Activated T-helper 1 cell treated with anti-CD3 and anti-CD28 coated beads, Interleukin-12 subunit alpha, Interleukin-12 subunit beta, Interleukin-2, Interleukin-4 antibody, amounts not matched to agents 30 ng/mL and 10 ng/mL and 1 ng/mL, durations not matched to agents 14 hours and 24 hours and 36 hours (primary cell): ENCODE measurements at places on chromosomes 11 and 22.
A peak's percentile ranks its signal among the peaks of the same experiment; 100 is the strongest.

- DNase-seq: no peak
Observed at GRCh38 chr11:78607696-78608095, 33.0 kb upstream of the NARS2 start.

GRCh38 chr11:108606495-108607160 lies 13.1 kb upstream of the EXPH5 start:
- no peak for DNase-seq

- no peak for DNase-seq
Observed at GRCh38 chr22:46051646-46052045, 74.7 kb upstream of the WNT7B start.

- DNase-seq: no peak
Observed at GRCh38 chr11:79661373-79661772, 220.5 kb upstream of the TENM4 start.

- no peak for DNase-seq
Observed at GRCh38 chr11:33657757-33658156, 42.9 kb downstream of the C11orf91 start.

DNA sequence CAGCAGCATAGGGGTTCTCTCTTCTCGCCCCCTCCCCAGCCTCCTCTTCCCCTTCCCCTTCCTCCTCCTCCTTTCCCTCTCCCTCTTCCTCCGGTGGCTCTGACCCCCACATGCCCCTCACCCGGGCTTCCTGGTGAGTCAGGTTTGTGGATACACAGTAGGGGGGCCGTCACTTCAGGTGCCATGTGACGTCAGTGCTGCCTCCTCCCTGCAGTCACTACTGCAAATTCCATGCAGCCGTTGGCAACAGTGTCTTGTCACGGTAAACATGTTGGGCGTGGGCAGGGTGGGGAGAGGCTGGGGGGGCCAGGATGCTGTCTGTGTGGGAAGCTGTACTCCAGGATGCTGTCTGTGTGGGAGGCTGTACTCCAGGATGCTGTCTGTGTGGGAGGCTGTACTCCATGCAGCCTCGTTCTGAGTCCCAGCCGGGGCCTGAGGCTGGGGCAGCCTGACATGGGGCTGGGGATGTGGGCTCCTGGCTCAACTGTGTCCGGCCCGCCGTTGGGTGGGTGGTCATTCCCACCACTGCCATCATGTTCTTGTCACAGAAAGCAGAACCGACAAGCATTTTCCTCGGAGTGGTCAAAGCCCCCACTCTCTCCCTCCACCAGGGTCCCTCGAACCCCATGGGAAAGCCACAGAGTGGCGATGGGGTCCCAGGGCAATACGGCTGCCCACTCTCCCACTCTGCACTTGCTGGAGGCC lies 2.4 kb upstream of the MUC2 start:
- no peak for DNase-seq

GRCh38 chr22:30826670-30827355 lies 132.1 kb downstream of the OSBP2 start:
- DNase-seq: no peak

DNA sequence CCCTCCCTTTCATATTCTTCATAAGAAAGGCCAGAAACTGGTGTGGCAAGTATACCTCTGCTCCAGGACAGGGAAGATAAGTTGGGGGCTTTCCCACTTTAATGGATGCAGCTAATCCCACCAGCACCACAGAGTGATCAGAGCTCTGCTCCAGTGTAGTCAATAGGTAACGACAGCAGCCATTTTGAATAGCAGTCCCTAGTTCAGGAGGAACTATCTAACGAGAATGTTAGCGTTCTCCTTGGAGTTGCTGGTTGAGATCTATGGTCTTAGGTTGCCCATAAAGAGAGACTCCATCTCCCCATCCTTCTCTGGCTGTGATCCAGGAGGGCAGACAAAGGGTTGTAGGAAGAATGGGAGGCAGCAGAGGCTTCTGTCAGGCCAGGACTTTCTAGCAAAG lies 64.0 kb upstream of the CCDC90B start:
- DNase-seq: no peak

DNA sequence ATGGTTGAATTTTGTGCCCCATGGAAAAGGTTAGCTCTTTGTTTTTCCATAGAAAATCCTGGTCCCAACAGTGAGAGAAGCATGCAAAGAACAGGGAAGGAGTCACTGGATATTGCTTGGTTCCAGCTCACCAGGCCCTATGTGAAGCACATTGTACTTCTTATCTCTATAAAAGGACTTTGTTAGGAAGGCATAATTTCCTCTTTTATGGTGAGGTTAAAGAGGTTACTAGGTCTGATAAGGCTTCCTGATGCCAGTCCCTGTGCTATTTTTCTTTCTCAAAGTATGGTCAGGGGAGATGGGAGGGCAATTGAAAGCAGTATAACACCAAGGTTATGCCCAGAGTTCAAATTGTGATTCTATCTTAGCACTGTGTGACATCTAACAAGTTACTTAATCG lies 162.6 kb downstream of the KIF18A start:
- no peak for DNase-seq

DNA sequence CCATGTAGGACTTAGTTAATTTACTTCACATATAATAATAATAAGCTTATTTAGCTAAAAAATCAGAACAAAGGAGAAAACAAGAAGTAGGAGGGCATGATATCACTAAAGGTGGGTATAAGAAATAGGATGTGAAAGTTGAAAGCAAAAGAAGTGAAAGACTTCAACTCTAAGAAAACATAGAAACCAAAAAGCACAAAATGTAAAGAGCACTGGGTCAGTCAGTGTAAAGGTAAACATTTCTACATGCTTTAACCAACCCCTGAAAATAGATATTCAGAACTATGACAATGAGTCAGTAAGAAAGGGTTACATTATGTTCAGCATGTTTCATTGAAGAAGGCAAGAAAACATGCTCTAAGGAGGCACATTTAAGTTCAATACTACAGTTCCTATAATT lies 298.8 kb downstream of the SWAP70 start:
- DNase-seq: no peak

DNA sequence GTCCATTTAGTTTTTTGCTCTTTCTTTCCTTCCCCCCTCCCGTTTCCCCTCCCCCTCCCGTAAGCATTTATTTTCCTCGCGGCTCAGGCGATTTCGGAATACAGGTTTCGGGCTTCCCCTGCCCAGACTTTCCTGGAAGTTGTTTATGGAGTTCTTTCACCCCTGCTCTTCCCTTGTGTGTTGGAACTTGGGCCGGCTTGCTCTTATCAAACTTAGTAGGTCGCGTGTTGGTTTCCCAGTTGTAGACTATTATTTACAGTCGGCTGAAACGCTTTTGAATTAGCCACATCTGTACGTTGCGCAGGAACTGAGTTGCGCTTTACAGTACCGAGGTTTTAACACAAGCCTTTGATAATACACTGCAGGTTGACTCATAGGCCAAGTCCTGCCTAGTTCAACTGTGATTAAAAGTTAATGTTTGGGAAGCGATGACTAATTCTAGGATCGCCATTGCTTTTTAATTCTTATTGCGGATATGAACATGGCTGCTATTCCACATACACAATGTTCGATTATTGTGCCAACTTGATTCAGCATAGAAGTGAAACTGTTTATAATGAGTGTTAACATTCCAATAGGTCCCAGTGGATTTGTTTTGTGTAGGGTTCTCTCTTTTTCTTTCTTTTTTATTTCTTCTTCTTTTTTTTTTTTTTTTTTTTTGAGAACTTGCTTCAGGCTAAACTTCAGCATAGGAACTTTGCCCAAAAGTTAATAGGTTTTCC lies 1.7 kb downstream of the YAP1 start:
- DNase-seq: no peak

- no peak for DNase-seq
Observed at GRCh38 chr22:39856588-39856987, 37.0 kb downstream of the ENTHD1 start.

- no peak for DNase-seq
Observed at GRCh38 chr11:13550761-13551160, 55.0 kb upstream of the PTH start.

- no peak for DNase-seq
Observed at GRCh38 chr22:43753688-43754087, 58.4 kb downstream of the EFCAB6 start.

GRCh38 chr22:39567135-39567946 lies 3.2 kb upstream of the CACNA1I start:
- peak; percentile 31 for DNase-seq

- DNase-seq: no peak
Observed at GRCh38 chr22:37626144-37626543, 13.3 kb upstream of the SH3BP1 start.

DNA sequence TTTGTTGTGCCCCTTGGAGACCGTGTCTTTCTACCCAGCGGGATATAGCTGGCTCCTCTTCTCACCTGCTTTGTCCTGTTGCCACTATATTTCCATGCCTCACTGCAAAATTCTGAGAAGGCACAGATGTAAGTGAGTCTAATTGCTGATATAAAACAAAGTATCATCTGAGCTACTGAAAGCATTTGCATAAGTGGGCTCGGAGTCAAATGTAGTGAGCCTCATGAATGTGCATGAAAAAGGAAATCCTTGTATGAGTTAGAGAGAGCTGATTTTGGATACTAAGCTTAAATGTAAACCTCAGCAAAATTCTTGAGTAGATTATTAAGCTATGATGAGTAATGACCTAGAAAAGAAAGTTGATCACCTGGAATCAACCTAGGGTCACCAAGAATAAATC lies 13.9 kb downstream of the OVCH2 start:
- no peak for DNase-seq

- no peak for DNase-seq
Observed at GRCh38 chr11:6992457-6993417, 27.4 kb downstream of the ZNF214 start.

GRCh38 chr11:131204765-131205380 lies 165.5 kb upstream of the NTM start:
- no peak for DNase-seq

DNA sequence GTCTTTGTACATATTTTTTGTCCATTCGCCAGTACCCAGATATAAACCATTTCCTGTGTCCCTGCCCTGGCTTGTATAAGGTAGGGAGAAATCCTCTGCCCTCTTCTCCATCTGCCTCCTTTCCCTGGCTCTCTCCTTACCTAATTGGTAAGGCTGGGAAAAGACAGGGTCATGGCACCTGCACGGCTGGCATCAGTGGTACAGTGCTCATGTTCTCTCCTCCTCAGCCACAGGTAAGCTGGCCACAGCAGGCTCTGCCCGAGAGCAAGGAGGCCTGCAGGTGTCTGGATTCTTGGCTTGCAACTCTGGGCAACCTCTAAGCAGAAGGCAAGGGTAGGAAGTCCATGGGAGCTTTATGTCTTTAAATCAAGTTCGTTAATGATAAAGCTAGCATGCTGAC lies 419.9 kb downstream of the BUD13 start:
- no peak for DNase-seq

DNA sequence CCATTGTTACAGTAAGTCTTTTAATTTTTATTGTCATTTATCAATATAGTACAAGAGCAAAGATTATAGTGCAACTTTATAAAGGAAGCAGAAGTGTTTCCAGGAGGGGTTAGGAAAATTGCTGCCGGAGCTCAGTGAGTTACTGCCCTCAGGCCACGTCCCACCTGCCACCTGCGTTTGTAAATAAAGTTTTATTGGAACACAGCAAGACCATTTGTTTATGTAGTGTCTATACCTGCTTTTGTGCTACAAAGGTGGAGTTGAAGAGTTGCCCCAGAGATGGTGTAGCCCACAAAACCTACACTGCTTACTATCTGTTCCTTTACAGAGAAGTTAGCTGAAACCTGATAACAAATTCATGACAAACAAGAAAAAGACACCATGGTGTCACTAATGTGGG lies 437.8 kb upstream of the B3GAT1 start:
- DNase-seq: no peak

- no peak for DNase-seq
Observed at GRCh38 chr11:102799681-102800340, 1.9 kb upstream of the MMP1 start.

DNA sequence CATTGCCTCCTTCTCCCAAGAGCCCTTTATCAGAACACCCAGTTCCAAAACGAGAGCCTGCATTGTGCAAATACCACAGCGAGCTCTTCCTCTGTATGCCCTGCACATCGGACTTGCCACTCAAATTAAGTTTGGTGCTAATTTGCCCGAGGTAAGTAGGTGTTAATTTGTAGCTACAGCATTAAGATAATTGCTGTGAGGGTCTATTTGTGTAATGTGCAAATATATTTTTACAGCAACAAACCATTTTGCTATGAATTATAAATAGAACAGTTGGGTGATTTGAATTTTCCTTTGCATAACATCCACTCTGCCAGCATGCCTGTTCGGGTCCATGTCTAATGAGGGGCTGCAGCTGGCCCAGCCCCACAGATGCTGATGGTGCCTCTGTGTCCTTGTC lies 8.1 kb downstream of the ARHGAP8 start:
- DNase-seq: no peak

DNA sequence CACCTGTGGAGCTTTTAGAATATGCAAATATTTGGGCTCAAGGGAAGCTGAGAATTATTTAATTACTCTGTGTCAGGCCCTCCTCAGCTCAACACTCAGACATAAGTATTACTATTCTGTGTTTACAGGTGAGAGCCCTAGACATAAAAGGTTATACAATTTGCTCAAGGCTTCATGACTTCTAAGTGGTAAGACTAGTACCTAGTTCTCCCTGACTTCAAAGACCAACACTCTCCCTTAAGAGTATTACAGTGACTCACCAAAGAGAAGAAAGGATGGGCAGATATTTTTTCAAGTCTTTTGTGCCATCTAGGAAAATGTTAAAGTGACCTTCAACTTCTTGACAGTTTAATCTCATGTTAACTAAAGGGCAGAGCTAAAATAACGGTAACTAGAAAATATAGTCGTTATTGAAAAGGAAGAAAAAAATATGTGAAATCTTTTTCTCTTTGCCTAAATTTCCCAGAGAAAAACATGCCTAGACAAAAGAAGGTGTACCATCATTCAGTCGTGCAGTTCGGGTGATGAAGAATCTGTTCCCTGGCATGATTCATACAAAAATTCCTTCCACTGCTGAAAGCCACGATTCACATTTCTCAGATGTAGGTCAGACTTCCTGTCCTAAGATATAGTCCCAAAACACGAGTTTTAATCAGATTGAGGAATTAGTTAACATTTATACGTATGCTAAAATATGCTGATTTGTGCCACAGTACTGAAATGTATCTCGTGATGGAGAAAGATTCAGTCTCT lies 849.1 kb upstream of the API5 start:
- DNase-seq: no peak

GRCh38 chr22:37633089-37633624 lies 6.3 kb upstream of the SH3BP1 start:
- DNase-seq: no peak

DNA sequence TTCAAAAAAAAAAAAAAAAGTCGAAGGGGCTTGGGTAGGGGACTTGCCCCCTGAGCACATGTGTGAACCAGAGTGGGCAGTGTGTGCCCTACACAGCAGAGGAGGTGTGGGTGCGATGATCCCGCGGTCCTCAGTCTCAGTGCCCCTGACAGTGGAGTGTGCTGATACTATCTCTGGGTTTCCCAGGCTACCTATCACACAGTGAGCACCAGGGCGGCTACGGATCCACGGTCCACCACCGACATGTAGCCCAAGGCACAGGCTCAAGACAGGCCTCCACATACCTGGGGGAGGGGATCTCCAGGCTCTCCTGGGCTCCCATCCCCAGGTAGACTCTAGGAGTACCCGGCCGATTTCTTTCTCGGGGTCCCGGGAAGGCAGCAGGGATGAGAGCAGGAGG lies 9.1 kb downstream of the B3GAT1 start:
- no peak for DNase-seq

- no peak for DNase-seq
Observed at GRCh38 chr11:23585416-23586104, 725.3 kb upstream of the CCDC179 start.
